ENCODE measurements at places on chromosomes 11 and 22. TPM values are rescaled to one million over a fixed set of nuclear protein-coding genes. Genes with fewer than 3 reads are reported as not detected.

PARVG gene
- 71.3 TPM for total RNA-seq

DNA sequence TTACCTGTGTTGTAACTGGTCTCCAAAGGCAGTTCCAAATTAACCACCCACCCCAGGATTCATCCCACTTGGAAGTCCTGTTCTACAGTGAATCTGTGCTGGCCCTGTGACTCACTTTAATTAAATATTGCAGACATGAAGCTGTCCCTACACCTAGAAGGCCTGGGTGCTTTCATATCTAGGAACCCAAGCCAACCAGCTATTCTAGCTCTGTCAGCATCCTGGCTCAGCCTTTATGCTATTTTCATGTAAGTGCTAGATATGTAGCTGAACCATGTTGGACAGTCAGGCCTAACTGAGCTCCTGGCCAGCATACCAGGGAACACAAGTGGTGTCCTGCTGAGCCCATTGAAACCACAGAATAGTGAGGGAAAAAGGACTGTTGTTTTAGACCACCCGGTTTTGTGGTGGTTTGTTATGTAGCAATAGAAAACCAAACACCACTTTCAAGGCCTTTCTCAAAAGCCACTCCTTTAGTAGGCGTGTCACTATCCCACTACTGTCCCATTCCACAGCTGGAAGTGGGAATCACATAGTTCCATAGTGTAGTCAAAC is 30.3 kb downstream of the CNTF start:
- no peak overlapping the region for H3K27ac ChIP-seq
- H3K27me3 ChIP-seq, result no peaks in the 10 kb centered on the region
- H3K4me3 ChIP-seq, result no peak overlapping the region
- no peak for DNase-seq
- H3K36me3 ChIP-seq, result no peaks in the 10 kb centered on the region

CKAP5 gene
- 34.7 TPM for total RNA-seq

DNA sequence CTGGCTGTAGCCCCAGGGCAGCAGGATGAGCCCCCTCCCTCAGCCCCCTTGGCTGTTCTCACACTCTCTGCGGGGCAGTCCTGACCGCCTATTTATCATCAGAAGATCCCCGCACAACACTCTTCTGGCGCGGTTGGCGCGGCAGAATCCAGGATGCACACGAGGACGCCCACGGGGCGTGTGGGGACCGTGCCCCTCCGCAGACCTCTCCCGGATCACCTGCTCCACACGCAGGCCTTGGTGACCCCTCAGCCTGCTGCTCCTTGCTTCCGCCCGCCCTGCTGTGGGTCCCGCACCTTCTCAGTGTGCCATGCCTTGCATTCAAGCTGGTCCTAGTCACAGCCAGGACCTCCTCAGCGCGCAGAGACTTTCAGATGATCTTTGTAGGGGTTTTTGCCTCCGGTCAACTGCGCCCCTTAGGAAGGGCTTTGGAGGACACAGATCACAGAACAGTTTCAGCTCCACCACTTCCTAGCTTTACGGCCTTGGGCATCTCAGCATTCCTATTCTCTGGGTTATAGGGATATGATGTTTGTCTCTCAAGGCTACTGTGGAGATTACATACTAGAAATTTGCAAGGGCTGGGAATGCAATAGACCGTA is 841 bp upstream of the TUB start:
- no peak overlapping the region for H3K27ac ChIP-seq
- H3K4me3 ChIP-seq, result peak overlapping the region; percentile 70
- H3K27me3 ChIP-seq, result no peaks in the 10 kb centered on the region
- DNase-seq, result no peak

DNA sequence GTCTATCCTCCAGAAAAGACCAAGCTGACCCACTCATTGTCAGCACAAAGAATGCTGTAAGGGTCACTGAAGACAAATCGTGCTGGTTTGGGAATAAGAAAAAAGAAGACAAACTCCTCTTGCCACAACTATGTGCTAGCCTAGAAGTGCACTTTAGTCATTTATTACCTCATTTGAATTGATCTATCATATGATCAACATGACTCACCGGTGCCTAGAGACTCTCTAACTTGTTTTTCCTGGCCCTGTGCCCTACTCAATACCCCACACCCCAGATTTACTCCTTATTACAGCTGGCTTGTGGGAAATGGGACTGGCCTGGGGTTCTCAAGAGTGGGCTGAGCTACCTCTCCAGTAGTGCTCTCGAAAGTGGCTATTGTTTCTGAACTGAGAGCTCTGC is 35.9 kb upstream of the HORMAD2 start:
- H3K36me3 ChIP-seq, result no peaks in the 10 kb centered on the region
- no peak overlapping the region for H3K4me3 ChIP-seq
- H3K27ac ChIP-seq, result no peak overlapping the region
- no peaks in the 10 kb centered on the region for H3K27me3 ChIP-seq

- DNase-seq, result no peak
- no peaks in the 10 kb centered on the region for H3K36me3 ChIP-seq
- no peak overlapping the region for H3K4me3 ChIP-seq
- H3K27me3 ChIP-seq, result no peaks in the 10 kb centered on the region
- H3K4me1 ChIP-seq, result no peaks in the 10 kb centered on the region
These were observed 12.9 kb downstream of the EXPH5 start for GRCh38 chr11:108580645-108581044.

- DNase-seq, result no peak
- H3K4me1 ChIP-seq, result peaks cover 18% of the 10 kb centered on the region
- no peaks in the 10 kb centered on the region for H3K36me3 ChIP-seq
- no peaks in the 10 kb centered on the region for H3K27me3 ChIP-seq
These were observed 89.7 kb downstream of the FAM76B start for GRCh38 chr11:95699631-95700470.

GRCh38 chr11:69008737-69009440 is 4.2 kb downstream of the MRGPRF start:
- peak; percentile 93 for DNase-seq
- H3K4me3 ChIP-seq, result peak overlapping the region; percentile 81
- no peaks in the 10 kb centered on the region for H3K27me3 ChIP-seq
- H3K36me3 ChIP-seq, result peaks cover 43% of the 10 kb centered on the region

- H3K36me3 ChIP-seq, result no peaks in the 10 kb centered on the region
- H3K4me1 ChIP-seq, result no peaks in the 10 kb centered on the region
- peak within 1 kb of the TSS; percentile 69 for H3K4me3 ChIP-seq
- no peaks in the 10 kb centered on the region for H3K27me3 ChIP-seq
- no peak within 1 kb of the TSS for H3K27ac ChIP-seq
- peak; percentile 15 for DNase-seq
These were observed at the start of gene WBP2NL for GRCh38 chr22:41998361-41999261. Gene WBP2NL, plus strand, starts transcription at chr22:41998788. Its CDS starts 31 bp downstream, at chr22:41998819.

DNA sequence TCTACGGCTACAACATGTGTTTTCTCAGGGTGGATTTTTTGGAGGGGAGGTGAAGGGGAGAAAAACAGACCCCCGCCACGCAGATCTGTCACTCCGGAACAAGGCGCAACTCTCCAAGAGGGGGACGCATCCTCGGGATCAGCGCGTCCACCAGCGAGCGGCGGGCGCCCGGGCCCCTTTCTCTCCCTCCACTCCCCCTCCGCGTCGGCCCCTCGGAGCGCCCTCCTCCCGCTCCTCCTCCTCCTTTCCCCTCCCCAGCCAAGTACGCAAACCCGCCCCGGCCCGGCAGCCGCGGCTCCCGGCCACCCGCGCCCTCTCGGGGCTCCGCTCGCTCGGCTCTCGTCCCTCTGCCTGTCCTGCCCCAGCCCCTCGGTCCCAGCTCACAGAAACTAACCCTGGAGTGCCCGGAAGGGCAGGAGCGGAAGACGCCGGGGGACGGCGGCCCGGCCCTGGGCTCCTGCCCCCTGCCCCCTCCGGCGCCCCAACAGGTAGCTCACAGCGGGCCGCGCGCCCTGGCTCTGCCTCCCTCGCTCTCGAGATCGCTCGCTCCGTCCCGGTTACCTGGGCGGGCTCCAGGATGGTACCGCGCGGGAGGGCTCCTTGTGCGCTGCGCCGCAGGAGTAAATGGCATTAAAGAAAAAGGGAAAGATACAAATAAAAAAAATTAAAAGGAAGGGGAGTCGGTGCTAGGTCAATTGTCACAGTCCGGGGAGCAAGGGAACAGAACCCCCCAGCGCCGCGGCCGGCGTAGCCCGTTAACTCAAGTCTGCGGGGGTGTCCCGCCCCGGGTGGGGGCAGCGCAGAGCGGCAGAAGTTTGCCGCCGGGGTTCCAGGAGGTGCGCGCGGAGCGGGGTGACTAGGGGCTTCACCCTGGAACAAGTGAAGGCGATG is 131.4 kb upstream of the C11orf58 start:
- peaks cover 21% of the 10 kb centered on the region for H3K27me3 ChIP-seq
- peak overlapping the region; percentile 10 for H3K27ac ChIP-seq
- peaks cover 13% of the 10 kb centered on the region for H3K4me1 ChIP-seq
- H3K36me3 ChIP-seq, result no peaks in the 10 kb centered on the region

Measured in thoracic aorta (tissue), 2 donors.